ENCODE measurements at places on chromosomes 3 and 15. TPM values are rescaled to one million over a fixed set of nuclear protein-coding genes. Genes with fewer than 3 reads are reported as not detected.
A peak's percentile ranks its signal among the peaks of the same experiment; 100 is the strongest.

Gene PPP1R14D
- not detected for total RNA-seq

Gene CPLX3
- total RNA-seq = 0.32 TPM

Gene CFAP91
- total RNA-seq = 0.59 TPM

Gene LRIG1
- 30.2 TPM for total RNA-seq

Gene GATA2
- 3.6 TPM for total RNA-seq

Gene IL17RB
- total RNA-seq = 0.78 TPM

Gene PLSCR4
- total RNA-seq = not detected

Gene HDAC11
- 19.8 TPM for total RNA-seq

Gene FSIP1
- 1.5 TPM for total RNA-seq

Gene CHCHD6
- total RNA-seq = 17.2 TPM

Gene CATSPER2
- total RNA-seq = 6.9 TPM

Gene PP2D1
- total RNA-seq = not detected

GRCh38 chr3:113678773-113679172 is 17.7 kb downstream of the USF3 start:
- DNase-seq = no peak

DNA sequence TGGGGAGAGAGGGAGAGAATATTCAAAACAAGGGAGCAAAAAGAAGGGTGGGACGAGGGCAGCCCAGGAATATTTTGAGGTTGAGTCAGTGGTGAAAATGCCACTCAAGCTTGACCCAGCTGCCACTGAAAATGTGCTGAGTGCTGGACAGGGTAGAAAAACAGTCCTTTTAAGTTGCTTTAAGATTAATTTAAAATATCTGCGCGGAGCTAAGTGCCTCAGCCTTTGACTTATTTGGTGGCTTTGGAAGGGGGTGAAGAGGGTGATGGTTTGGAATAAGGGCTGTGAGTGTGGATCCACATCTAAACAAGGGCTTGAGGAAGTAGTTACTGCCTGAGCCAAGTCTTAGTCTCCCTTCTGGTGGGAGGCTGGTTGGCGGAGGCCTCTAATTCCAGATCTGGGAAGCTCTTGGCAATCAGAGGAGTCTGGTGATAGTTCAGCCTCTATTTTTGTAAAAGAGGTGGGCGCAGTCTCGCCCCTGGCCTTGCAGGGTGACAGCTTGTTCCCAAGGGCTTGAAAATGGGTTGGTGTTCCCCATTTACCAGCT is 280.8 kb upstream of the ROPN1 start:
- no peak for DNase-seq

DNA sequence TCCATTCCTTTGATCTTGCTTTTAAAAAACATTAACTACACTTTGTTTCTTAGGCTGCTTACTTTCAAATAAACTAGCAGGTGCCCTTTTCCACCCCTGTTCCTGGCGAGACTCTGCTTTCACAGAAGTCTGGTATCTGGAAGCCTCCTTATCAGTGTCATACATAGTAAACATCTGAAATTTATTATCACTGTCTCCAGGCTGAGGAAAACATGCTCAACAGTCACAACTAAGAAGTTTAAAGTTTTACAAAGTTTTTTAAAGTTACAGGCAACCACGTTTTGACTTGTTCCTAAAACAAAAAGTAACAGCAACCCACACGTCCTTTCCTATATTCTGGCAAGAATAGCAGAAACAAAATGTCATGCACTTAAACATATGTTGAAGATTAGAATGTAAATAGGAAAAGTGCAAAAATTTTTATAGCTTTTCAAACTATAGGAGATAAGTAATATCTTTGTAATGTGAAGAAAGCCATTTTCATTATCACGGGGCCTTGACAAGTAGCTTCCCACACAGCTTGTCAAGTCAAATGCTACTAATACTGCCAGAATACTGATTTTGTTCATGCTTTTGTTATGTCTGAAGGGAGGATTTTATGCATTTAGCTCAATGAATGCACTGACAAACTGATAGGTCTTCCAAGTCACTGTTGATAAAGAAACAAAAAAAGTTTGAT is 275.2 kb upstream of the KCNMB2 start:
- DNase-seq = no peak

GRCh38 chr3:12993517-12994356 is 79.5 kb downstream of the IQSEC1 start:
- DNase-seq = no peak

- no peak for DNase-seq
Measured at GRCh38 chr3:195258449-195259153, 12.4 kb downstream of the XXYLT1 start.

DNA sequence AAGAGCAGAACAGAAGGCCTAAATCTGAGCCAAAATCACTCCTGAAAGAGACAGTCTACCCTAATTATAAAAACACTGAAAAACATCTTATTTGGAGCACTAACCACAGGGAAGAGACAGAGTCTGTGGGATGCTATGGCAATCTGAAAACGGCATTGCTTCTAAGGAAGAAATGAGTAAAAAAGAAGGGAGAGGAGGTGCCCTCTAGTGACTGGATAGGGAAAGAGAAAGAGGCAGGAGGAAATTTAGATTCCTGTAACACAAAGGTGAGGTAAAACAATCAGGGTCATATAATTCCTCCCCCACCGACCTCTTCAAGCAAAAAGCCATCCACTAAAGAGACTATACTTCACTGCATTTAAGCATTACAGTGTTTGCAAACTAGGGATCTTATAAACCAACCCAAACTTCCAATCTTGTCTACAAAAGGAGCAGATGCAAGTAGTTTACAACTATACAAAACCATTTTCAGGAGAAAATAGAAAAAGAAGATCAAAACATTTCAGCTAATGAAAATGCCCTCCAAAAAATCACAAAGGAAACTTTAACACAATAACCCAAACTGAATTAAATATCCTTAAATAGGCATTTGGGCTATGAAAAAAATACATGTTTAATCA is 32.6 kb downstream of the HACD2 start:
- no peak for DNase-seq

DNA sequence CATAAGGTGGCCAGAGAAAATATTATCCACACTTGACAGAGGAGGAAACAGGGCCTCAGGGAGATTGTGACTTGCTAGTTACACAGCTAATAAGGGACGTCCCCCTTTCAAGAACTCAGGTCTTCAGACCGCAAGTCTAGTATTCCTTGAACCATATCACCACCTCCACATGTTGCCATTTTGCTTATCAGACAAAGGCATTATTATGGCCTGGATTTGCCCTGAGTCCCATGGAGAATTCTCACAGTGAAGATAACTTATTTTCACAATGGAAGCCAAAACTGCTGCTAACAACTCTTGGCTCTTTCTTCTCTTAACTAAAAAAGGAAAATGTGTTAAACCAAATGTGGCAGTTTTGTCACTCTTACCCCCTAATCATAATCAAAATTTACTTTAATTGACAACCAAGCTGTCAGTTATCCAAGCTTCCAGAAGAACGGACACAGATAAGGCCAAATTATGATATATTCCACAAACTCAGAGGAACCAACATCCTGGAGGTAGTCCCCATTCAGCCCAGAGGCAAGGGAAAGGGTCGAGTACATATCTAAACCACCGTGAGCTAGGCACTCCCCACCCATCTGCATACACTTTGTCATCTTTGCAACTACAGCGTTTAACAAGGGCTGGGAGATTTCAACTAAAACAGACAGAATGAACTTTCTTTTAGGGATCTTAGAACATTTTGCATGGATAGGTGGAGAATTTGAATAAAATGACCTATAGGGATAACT is 63.6 kb upstream of the THBS1 start:
- no peak for DNase-seq

DNA sequence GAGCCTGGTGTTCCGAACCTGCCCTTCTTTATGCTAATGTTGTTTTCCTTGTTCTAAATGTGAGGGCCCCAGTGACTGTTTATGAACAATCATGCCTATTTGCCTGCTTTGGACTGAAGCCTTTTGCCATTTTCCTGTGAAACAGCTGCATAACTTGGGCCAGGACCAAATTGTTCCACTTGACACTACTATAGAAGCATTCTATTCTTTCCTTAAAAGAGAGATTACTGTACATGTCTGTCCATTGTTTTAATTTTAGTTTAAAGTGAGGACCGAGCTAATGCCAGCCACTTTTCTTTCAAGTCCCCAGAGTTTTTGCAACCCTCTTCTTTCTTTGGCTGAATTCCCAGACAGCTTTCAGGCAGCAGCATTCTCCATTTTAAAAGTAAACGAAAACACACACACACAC is 980.3 kb downstream of the CADM2 start:
- DNase-seq = no peak

DNA sequence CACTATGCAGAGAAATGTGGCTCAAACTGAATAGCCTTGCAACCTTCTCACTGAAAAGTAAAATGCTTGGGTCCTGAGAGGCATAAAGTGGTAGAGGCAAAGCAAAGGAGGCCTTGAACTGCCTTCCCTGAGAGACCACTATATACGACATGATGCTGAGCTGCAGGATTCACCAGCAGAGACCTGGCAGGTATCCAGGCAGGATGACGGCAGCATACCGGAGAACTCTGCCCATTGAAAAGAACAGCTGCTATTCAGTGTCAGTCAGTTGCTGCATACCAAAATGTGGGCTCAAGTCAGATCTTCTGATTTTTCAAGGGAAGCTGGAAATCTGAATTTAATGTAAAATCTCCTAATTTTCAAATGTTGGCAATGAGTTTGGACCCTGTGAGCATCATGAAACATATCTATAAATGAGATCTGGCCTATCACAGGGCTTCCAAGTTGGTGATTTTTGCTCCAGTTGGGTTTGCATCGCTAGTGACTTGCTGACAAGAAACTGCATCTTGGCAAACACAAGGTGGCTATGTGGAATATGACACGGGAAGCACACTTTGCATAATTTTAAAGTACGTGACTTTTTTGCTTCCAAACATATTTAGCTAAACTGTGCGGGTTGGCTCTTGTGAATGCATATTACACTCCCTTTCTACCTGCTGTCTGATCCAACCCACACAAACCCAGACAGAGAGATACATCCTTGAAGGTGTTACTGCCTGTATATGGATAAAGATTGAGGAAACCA is 529.0 kb downstream of the AGBL1 start:
- DNase-seq = no peak

- DNase-seq = no peak
Measured at GRCh38 chr3:27312044-27312668, 57.0 kb downstream of the NEK10 start.

DNA sequence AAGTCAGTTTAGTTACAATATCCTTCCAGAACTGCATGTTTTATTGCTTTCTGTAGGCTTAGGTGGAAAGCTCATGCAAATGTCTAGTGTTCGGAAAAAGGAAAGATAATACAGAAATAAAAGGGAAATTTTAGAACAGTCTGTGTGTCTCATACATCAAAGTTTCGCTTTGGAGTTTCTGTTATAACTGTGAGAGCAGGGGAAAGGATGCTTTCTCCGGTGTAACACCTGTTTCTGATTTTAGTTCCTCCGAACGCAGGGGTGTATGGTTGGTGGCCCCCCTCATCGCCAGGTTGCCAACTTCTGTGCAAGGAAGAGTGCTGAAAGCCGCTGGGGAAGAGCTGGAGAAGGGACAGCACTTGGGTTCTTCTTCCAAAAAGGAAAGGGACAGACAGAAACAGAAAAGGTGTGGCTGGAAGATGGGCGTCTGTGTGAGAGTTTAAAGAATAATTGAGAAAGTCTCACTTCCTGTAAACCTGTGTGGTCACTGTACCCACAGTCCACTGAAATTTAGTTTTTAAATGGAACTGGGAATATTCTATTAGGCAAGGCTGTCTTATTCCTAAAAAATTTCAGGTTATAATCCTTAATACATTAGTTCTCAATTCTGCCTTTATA is 6.7 kb downstream of the P2RY12 start:
- DNase-seq = no peak

GRCh38 chr3:137050281-137050680 is 92.5 kb downstream of the IL20RB start:
- no peak for DNase-seq

GRCh38 chr3:46221391-46221790 is 13.3 kb upstream of the CCR1 start:
- no peak for DNase-seq

DNA sequence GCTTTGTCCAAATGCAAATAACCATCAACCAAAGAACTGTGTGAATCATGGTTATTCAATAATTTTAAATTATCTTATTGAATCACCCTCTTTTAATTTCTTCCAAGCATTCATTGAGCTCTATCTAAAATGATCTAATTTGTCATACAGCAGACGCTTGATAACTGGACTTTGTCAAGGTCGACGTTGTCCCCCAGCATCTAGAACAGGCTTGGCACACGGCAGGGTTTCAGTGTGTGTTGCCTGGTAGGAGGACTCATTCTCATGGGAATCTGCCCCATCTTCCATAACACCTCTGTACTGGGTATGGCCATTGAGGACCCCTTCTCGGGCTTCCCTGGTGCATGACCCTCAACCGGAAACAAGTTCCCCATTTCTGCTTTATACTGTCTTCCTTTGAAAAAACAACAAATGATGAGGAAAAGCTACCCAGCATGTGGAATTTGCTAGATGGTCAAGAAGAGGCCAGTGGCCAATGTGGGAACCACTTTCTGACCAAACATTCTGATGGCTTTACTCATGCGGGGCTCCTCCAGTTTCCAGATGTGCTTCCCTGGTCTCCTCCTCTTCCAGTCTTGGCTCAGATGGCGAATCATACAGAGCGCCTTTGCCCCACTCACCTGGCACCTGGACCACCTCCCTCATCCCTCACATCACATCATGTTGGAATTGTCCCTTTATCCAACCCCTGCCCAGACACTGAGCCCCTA is 41.7 kb upstream of the SEC22A start:
- no peak for DNase-seq

DNA sequence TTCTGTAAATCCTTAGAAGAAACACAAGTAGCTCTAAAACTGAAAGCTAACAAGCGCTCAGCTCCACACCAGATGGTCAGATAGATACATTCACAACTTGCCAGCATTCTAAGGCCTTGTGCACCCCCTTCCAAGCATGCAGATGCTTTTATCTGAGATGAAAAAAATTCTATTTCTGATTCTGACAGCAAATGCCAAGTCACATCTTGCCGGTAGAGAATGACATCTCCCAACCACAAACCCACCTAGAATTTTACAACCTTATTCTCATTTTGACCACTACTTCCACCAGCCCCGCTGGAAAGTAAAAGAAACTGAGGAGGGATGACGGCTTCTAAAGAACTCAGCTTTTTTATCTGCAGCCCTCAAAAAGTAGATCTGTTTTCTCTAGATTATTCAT is 57.7 kb downstream of the SUMF1 start:
- DNase-seq = no peak

GRCh38 chr15:38648121-38648843 is 83.7 kb upstream of the RASGRP1 start:
- no peak for DNase-seq

GRCh38 chr3:131038326-131038725 is 11.6 kb downstream of the NEK11 start:
- DNase-seq = no peak

- DNase-seq = no peak
Measured at GRCh38 chr3:14433106-14433505, 30.7 kb downstream of the SLC6A6 start.

GRCh38 chr15:77543159-77543882 is 89.4 kb downstream of the LINGO1 start:
- peak; percentile 86 for DNase-seq

GRCh38 chr15:75356006-75356405 is 9.2 kb downstream of the NEIL1 start:
- no peak for DNase-seq

DNA sequence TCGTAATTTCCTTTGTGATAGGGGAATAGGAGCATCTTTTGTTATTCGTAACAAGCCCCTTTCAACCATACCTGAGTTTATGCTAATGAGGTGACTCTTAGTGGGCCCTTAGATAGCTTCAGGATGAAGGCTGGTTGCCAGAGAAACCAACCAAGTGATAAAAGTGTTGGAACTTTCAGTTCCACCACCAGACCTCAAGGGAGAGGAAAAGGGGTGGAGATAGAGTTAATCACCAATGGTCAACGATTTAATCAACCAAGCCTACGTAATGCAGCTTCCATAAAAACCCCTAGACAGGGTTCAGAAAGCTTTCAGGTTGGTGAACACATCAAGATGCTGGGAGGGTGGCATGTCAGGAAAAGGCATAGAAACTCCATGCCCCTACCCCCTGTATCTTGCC is 33.0 kb downstream of the HERC1 start:
- DNase-seq = no peak
